ENCODE measurements at places on chromosomes 6 and 20.

DNA sequence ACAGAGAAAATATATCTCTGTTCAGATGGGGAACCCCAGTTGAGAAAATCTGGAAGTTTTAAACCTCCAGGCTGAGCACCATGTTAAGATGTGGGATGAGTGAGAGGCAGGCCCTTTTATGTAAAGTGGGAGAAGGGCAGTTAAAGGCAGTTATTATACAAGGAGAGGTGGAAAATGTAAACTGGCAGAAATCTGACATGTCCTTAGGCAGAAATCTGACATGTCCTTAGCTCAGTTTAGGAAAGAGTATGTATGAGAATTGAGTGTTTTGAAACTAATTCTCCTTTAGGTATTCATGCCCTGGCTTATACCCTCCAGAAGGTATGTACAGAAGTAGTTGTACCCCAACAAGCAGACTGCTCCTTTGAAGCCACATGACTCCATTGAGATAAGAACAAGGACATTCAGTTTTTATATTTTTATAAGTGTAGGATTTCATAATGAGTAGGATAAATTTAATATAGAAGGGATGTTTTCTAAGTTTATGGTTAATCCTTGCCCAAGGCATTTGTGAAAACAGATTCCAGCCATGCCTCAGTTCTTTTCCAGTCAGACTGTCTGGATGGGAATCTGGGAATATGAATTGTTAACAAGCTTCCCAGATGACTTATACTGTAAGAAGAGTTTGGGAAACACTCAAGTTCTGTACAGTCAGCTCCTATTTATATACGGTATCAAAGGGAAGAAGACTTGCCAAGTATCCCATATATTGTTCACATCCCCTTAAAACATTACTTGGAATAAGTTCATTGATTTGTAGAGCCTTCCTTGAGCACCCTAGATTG, 87.7 kb downstream of the SCAND1 start:
- no peak for DNase-seq

- no peak for DNase-seq
Observed at GRCh38 chr6:85273046-85273445, 176.8 kb upstream of the NT5E start.

DNA sequence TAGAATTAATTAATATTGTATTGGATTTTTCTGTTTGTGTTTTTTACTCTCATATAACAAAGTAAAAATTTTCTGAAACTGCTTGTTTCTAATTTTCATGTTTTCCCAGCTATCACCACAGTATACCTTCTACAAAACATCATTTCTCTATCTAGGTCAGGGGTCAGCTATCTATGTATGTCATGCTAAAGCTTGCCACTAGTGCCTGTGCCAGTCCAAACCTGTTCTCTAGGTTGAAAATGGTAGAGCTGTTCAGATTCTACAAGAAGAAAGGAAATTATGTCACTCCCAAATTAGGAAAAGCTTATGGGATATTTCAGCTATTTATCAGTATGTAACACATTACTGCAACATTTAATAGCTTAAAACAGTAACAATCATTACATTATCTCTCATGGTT, 5.8 kb upstream of the ME1 start:
- DNase-seq, result no peak

GRCh38 chr6:73854998-73855718, 159.2 kb downstream of the CD109 start:
- DNase-seq, result peak; percentile 83

- peak; percentile 77 for DNase-seq
Observed at GRCh38 chr6:147106759-147107401, 97.3 kb upstream of the STXBP5 start.

DNA sequence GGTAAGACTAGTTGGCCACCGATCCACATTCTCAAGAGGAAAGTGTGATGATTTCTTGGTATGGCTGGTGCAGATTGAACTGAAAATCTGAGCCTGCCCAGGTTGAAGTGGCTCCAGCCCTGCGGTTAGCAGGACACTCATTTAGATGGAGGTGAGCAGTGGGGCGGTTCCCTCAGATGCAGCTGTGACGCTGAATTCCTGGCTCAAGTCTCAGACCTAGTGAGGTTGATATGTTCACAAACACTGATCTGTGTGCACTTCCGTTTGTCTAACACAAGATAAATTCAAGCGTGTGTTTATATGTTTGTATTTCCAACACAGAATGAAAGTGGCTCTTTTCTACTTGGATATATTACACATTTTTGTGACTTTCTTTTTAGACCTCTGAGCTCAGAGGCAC, 83.4 kb upstream of the FRMD1 start:
- no peak for DNase-seq

DNA sequence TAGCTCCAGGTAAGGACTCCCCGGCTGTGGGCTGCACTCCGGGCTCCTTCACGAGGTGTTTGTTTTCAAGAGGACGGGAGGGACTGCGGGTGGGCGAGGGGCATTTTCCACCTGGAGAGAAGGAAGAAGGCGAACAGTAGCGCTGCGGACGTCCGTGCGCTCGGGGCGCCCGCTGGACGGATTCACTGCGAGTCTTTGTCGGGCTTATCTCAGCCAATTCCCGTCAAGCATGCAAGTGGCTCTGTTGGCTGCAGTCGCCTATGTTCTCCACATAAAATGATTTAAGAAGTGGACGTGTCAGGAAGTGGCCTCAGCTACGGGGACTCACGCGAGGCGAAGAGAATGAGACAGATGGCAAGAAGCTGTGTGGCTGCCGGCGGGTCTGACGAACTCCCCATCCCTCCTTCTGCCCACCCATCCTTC, 332 bp downstream of the GRIK2 start:
- DNase-seq, result no peak

- peak; percentile 20 for DNase-seq
Observed at GRCh38 chr6:98834060-98835031, at the start of gene POU3F2. Gene POU3F2 (plus strand): TSS chr6:98834574. CDS start chr6:98834874, 300 bp downstream.

GRCh38 chr20:1373614-1374013, 19.2 kb downstream of the FKBP1A start:
- no peak for DNase-seq

DNA sequence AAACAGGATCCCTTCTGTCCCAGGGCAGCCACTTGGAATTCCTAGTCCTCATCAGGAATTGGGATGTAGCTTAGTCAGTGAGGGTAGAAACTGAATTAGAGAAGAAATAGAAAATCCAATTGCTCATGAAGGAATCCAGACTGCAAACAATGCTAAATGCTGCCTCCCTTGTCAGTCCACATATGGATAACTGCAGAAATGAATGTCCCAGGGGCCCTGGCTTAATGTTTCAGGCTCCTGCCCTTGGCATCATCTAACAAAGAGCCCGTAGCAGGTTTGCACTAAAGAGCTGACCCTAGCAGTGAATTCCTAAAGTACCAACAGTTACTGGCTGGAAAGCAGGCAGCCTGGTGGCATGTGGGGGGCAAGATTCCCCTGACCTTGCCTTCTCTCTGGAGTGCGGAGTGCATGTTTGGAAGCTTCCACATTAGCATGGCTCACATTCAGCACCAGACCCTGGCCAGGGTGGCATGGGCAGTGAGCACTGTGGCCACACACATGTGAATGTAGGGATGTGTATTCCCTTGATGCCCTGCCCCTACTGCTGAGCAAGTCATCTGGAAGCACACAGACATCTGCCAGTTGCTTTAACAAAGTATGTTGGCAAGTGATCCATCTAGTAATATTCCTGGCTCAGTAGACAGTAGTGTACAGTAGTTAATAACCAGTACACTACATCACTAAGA, 394.5 kb downstream of the CDC5L start:
- no peak for DNase-seq

- no peak for DNase-seq
Observed at GRCh38 chr6:133132466-133132971, 108.6 kb upstream of the EYA4 start.

DNA sequence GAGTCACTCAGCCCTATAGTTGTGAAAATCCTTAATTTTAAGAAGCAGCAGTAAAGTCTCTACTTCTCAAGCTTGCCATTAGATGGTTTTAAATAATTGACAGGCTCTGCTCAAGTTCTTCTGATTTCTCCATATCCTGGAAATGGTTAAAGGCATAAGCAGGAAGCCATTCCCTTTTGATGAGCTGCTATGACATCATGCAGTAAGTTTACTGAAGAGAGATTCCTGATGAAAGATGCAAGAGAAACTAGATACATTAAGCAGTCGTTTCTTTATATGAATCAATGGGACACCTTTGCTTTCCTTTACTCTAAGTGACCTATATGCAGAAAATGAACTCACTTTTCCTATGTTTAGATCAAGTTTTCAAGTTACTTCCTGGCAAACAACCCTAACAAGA, 9.8 kb downstream of the POPDC3 start:
- DNase-seq, result no peak

- DNase-seq, result peak; percentile 79
Observed at GRCh38 chr6:7154341-7155139, 46.8 kb downstream of the RREB1 start.

DNA sequence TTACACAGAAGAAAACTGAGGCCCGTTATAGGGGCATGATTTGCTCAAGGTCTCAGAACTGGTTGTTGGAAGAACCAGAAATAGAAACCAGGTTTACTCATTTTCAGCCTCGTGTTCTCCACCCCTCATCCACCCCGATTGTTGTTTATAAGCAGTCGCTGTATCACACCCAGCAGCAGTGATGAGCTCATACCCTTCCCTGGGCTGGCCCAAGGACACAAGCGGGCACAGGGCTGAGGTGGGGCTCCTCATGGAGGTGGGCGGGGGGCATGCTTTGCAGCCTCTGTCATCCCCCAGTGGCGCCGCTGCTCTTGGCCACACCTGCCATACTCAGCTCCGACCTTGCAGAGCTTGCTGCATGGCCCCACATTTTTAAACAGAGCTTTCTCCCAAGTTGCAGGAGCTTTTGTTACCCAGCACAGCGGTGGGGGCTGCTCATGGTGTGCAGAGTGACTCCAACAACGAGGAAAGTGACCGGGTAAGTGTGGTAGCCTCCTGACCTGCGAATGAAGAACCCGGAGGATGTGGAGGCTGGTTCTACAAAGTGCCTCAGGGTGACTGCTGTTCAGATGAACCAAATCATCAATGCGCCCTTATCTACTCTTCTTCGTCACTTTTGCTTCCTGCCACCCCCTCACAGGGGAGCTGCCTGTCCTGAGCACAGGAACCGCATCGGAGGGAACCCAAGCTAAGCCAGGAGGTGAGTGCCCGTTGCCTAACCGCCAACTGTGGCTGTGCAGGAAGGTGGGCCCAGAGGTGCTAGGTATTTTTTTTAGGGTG, 43.6 kb upstream of the NKX2-2 start:
- no peak for DNase-seq

GRCh38 chr6:61751986-61752385, 534.0 kb downstream of the KHDRBS2 start:
- no peak for DNase-seq

DNA sequence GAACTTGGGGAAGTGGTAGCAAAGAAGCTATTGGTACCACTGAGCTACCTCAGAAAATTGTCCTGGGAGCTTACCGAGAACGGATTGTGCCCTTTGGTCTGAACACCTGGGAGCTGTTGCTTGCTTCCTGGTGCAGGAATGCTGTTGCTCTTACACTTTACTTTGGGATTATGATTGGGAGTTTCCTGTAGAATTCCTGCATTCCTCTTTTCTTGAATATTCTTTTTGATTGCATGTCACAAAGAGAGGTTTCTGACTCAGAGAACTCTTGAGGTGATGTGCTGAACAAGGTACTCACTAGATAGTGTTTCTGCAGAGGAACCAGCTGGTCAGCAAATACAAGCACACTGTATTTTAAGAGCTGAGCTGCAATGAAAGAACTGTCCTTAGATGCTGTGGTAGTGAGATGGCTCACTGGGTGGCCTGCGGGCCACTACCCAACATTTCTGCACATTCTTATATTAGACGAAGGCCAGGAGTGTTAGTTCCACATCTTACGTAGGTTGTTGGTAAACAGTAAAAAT, 35.0 kb downstream of the LRRC1 start:
- DNase-seq, result no peak

GRCh38 chr6:105112577-105112976, 67.2 kb downstream of the POPDC3 start:
- no peak for DNase-seq

- DNase-seq, result peak; percentile 72
Observed at GRCh38 chr20:341682-342081, 5.2 kb upstream of the NRSN2 start.

- DNase-seq, result no peak
Observed at GRCh38 chr6:140504776-140505175, 1130.3 kb upstream of the CITED2 start.

- DNase-seq, result peak; percentile 63
Observed at GRCh38 chr6:42332916-42333315, 115.3 kb upstream of the MRPS10 start.

GRCh38 chr6:142240179-142240578, 61.6 kb upstream of the ADGRG6 start:
- no peak for DNase-seq

DNA sequence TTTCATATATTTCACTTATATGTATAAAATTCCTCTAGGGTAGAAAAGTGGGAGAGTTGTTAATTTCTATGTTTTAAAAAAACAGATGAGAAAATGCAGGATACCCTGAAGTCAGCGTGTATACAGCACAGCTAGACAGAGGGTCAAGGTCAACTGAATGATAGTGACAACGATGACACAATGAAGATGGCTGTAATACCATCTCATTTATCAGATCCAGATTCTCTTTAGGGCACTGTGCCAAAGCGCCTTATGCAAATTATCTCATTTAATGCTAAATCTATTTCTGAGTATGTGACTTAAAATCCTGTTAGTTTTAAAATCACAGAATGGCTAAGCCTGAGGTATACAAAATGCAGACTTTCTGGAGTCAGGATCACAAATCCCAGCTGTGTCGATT, 431.4 kb upstream of the RUNX2 start:
- no peak for DNase-seq

DNA sequence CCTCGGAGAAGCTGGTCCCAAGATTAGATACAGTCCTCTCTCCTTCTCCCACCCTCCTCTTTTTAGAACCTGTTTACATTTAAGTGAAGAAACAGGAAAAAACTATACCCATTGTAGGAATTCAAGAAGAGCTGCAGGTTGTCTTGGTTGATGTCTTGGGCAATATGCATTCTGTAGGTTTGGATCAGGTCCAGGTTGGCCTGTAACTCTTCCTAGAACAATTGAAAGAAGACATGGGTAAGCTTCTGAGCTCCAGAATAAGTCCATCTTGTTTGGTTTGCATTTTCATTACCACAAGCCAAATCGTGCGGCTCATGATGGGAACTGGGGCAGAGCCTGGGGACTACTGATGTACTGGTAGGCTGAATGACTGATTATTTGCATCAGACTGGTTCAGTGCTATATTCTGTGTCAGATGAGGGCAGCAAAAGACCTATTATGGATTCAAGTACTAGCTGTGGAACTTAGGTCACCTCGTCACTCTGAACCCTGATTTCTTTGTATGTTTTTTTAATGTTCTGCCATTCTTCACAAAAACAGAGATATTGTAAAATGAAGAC, 20.3 kb upstream of the SLA2 start:
- no peak for DNase-seq

GRCh38 chr6:99334526-99335127, 14.8 kb downstream of the FAXC start:
- DNase-seq, result peak; percentile 37
